ENCODE measurements at places on chromosomes 11 and 22.

- no peak for DNase-seq
Measured at GRCh38 chr11:12668166-12668565, 6.1 kb upstream of the TEAD1 start.

- DNase-seq, result no peak
Measured at GRCh38 chr11:119091178-119091577, 6.5 kb downstream of the HMBS start.

GRCh38 chr11:76214186-76214585 is 7.9 kb upstream of the WNT11 start:
- DNase-seq, result no peak

GRCh38 chr11:2585566-2586086 is 114.2 kb downstream of the KCNQ1OT1 start:
- no peak for DNase-seq

DNA sequence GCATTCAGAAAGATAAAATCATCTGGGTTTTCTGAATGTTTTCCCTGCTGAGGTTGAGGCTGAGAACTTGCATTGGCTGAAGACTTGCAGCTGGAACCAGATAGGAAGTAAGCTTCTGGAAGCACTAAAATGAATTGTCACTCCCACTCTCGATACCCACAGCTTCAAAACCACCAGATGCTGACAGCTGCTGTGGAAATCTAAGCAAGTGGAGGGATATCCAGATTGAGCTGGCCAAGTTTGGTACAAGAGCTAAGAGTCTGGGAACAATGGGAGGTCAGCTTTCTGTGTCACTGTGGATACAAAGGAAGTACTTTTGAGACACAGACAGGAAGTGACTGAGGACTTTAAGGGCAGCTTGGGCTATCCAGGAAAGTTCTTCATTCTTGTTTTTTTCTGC is 51.3 kb upstream of the CD44 start:
- DNase-seq, result no peak

- DNase-seq, result no peak
Measured at GRCh38 chr11:37948258-37948657, 1350.2 kb upstream of the RAG2 start.

DNA sequence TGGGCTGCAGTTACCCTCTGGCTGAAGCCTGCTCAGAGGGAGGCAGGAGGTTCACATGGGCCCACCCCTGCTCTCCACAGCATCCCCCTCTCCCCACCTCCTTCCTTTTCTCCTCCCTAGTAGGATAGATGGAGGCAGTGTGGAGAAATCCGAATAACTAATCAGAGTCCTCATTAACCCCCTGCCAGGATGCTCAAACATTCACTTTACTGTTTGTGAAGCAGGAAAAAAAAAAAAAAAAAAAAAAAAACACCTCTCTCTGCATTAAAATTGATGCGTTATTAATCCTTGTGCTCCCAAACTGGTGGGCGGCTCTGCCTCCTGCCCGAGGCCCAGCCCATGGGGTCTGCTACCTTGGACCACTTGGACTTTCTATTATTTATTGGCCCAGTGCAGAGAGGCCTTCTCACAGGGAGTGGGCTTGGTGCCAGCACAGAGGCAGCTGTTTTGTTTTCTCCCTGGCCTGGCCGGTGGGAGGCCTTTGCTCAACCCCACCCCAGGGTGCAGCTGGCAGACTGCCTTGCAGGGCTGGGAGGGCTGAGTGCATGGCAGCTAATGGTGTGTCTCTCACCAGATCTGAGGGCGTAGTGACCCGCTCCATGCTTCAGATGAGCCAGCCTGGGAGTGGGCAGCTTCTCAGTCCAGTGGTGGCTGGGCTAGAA is 150.7 kb downstream of the PKNOX2 start:
- DNase-seq, result no peak

DNA sequence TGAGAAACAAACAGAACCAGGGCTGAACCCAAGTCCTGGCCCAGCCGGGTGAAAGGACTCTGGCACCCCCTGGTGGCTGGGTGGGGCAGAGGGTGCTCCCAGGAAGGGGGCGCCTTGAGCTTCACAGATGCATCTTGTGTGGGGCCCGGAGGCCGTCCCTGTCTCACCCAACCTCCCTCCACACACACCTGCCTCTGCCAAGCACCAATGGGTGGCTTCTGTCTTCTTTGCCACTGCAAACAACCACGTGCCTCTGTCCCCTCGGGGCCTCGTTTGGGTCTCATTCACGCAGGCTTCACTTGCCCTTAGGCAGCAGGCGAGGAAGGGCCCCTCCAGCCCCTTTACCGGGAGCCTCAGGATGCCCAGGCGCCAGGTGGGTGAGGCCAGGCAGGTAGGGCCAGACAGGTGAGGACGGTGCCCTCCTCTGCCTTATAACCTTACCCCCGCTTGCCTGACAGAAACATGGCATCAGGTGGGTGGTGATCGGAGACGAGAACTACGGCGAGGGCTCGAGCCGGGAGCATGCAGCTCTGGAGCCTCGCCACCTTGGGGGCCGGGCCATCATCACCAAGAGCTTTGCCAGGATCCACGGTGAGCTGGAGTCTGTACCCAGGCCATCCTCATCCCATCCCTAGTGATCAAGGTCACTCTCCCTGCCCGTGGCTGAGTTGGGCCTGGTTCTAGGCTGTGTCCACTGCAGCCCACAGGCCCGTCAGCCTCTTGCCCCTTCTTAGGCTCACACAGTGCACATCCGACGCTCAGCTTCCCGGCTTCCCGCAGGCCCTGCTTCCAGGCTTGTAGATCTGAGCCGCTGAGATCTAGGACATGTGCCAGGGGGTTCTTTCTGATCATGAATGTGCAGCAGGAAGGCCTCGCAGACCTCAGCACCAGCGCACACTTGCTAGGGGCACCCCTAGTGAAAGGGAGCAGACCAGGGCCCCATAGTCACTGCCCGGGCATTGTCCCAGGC is 17.2 kb downstream of the POLR3H start:
- no peak for DNase-seq
